ENCODE measurements at places on chromosomes 1 and 21.

- DNase-seq = no peak
Observed at GRCh38 chr1:90821152-90821787, 104.2 kb upstream of the BARHL2 start.

GRCh38 chr1:229869240-229869639 lies 197.8 kb upstream of the GALNT2 start:
- DNase-seq = no peak

DNA sequence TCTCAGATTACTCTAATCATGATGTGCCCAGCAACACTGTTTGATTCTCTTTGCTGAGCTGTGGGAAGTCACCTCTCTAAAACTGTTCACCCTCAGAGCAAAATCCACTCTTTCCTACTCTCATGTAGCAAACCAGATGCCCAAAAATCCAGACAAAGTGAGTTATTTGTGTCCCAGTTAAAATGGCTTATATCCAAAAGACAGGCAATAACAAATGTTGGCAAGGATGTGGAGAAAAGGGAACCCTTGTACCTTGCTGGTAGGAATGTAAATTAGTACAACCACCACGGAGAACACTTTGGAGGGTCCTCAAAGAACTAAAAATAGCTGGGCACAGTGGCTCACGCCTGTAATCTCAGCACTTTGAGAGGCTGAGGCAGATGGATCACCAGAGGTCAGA lies 384.0 kb downstream of the HHIPL2 start:
- DNase-seq = no peak

DNA sequence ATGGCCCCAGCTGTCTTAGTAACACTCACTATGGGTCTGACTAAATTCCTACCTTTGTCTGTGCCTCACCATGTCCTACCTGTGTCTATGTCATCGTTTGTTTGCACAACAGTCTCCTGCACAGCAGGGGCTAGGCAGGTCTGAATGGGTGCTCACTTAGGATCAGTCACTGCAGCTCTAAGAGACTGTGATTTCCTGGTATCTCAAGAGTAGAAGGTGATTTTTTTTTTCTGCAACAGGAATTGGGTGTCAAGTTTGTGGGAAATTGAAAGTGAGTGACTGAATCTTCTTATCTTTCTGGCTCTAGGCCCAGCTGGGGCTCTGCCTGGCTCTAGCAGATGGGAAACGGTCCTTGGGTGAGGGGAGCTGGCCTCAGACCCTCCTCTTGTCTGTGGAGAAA lies 46.4 kb upstream of the TRABD2B start:
- DNase-seq = no peak

- DNase-seq = no peak
Observed at GRCh38 chr1:85378534-85378933, 86.4 kb downstream of the DDAH1 start.

GRCh38 chr1:19083081-19083480 lies 126.6 kb upstream of the IFFO2 start:
- no peak for DNase-seq

DNA sequence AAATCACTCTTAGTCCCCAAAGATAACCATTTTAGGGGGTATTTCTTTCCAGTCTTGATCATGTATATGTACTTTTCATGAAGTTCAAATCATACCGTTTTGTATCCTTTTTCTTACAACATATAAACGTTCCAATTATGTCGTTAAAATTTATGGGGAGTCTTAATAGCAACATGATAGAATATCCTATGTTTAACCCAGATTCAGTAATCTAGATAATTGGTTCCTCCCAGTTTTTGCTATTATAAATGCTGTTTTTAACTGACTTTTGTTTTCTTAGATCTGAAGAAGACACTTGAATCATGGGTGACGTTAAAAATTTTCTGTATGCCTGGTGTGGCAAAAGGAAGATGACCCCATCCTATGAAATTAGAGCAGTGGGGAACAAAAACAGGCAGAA lies 3.1 kb downstream of the DHX9 start:
- DNase-seq = no peak

GRCh38 chr1:201643835-201644104 lies 104.8 kb downstream of the NAV1 start:
- no peak for DNase-seq
